ENCODE measurements at places on chromosomes 3 and 15.

DNA sequence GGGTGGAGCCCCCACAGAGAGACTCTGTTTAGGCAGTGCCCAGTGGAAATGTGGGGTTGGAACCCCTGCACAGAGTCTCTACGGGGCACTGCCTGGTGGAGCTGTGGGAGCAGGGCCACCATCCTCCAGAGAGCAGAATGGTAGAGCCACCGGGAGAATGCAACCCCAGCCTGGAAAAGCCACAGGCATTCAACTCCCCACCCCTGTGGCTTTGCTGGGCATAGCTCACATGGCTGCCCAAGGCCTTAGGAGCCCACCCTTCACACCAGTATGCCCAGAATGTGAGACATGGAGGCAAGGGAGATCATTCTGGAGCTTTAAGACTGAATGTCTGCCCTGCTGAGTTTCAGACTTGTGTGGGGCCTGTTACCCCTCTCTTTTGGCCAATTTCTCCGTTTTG, 19.0 kb upstream of the CHCHD6 start:
- DNase-seq = no peak

DNA sequence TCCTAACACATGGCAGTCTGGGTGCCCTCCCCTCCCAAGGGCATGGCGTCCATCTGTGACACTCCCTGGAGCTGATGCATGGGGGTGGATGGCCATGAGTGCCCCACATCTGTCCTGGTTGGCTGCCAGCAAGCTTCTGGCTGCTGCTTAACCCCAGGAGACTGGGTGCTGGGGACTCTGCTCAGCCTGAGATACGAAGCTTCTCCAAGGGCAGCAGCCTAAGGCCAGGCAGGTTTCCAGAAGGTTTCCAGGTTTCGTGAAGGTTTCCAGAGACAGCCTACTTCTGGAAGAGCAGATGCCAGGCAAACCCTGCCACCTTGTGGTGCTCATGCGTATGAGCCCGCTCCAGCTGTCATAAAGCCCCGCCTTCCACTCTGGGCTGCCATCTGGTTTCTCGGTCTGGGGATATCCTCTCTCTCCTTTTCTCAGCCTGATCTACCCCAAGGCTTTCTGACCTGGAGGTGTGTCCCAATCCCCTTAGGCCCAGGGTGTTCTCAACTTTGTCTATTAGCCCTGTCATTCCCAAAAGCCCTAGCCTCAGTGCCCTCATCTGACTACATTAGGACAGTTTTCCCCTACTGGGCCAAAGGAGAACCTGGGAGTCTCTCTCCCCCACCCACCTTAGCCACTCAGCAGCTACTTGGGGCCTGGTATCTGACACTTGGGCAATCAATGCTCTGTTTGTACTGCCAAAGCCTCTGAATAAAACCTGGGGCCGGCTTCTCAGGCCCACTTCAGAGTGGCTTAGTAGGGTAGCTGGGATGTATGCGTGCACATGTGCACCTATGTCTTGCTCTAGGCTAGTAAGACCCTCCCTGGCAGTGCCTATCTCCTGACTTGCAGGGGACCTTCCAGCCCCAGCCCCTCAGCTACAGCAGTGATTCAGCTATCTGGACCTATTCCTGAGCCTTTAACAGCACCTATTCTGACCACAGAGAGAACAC, 12.0 kb downstream of the MRPL46 start:
- peak; percentile 69 for DNase-seq

GRCh38 chr15:70528270-70528706, 235.1 kb downstream of the UACA start:
- peak; percentile 93 for DNase-seq

- DNase-seq = peak; percentile 67
Measured at GRCh38 chr3:128922804-128923459, 43.5 kb downstream of the ACAD9 start.

- DNase-seq = peak; percentile 10
Measured at GRCh38 chr3:17151598-17152373, 267.0 kb downstream of the PLCL2 start.

- no peak for DNase-seq
Measured at GRCh38 chr3:31321620-31322019, 211.1 kb upstream of the STT3B start.

DNA sequence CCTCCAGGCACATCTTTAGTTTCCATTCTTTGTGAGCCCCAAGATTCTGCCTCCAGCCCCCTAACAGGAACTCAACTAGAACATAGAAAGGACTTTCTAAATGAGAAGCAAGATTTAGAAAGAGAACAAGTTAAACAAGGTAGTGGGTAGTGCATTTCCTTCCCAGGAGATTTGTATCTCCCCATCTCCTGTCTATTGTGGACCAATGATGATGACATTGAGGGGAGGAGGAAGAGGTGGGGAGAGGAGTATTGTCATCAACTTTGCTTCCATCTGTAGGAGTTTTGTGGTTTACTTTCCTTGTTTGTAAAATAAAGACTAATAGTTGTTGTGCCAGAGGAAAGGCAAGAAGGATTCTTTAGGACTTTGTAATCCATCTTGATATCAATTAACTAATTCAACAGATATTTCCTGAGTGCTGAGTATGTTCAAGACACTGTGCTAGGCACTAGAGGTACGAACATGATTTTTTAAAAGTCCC, 235.3 kb upstream of the ROPN1 start:
- no peak for DNase-seq

GRCh38 chr3:182793663-182794454, 555 bp downstream of the ATP11B start:
- DNase-seq = peak; percentile 34

- DNase-seq = no peak
Measured at GRCh38 chr3:190044974-190045373, 75.7 kb downstream of the P3H2 start.

DNA sequence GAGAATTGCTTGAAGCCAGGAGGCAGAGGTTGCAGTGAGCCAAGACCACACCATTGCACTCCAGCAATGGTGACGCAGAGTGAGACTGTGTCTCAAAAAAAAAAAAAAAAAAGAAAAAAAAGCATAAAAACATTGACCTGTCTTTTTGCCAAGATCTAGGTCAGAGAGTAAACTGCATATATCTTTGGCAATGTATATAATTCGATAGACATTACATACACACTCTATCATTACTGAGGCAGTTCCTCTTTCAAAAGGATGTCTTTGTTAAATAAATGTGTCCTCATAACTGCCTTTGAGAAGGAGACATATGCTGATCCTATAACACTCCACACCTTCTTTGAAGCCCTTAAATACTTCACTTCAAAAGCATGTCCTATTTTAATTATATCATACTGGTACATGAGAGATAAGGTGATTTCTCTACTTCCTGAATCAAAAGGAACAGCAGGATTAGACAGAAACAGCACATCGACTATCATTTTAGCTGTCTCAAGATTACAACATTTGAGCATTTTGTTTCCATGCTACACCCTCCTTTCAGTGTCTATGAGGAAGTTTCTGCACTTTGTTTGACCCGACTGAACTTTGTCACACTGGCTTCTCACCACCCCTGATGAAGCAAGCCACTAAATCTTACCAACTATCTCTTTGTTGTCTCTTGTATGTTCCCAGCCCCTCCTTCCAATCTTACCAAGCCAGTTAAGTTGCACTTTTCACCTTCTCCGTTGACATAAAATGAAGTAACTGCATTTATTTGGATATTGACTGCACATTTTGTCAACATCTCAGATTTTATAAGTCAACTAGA, 335.8 kb downstream of the MECOM start:
- DNase-seq = no peak

GRCh38 chr3:62379321-62379798, 6.0 kb upstream of the FEZF2 start:
- DNase-seq = no peak

GRCh38 chr15:76964157-76964556, 30.8 kb upstream of the PSTPIP1 start:
- no peak for DNase-seq

DNA sequence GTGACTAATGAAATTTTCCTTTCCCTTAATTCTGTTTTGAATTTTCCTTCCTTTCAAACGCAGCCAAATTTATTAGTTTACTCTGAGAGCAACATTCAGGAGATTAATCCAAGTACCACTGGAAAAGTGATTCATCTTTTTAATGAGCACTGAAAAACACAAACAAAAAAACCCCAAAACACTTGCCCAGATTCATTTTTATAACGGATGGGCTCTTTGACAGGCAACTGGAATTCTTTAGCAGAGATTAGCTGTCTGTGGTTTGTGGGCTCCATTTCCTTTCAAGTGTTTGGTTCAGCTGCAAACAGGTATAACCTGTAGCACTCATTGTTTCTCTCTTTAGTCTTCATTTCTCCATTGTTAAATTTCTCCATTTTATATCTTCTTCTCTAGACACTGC, 3.1 kb upstream of the POLR2M start:
- DNase-seq = peak; percentile 82

Measured in Jurkat, Clone E6-1 (cell line).